Transverse colon (tissue), 4 donors: ENCODE measurements at places on chromosomes 2 and 18. TPM values are rescaled to one million over a fixed set of nuclear protein-coding genes. Genes with fewer than 3 reads are reported as not detected.

- no peak for DNase-seq
Observed at GRCh38 chr2:31810200-31810917, 200.4 kb downstream of the MEMO1 start.

- no peak for DNase-seq
Observed at GRCh38 chr2:241865957-241866789, 3.4 kb upstream of the RTP5 start.

DNA sequence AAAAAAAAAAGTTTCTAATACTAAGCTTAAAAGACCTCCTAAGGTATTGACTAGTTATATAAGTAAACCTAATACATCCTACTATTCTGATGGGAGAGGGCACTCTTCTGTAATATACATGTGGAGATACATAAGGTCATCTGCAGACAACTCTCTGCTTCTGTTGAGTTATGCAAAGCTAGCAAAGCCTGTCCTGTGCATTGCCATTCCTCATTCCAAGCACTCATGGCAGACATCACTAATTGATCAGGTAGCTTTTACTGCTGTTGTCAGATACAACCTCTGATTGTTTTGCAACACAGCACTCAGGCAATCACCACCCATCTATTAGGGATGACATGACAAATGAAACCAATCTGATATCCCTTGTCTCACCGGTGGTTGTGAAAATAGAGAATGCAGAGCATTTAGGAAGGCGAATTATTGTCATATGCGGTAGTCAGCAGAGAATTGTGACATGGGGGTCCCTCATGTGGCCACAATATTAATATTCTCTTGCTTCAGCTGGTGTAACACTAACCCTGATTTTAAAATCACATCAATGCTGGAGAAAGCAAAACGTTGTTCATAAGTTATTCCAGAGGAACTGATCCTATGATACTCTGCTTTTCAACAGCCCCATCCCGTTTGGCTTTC is 416.5 kb upstream of the GYPC start:
- DNase-seq = no peak

- no peak for DNase-seq
Observed at GRCh38 chr2:88144271-88144670, 16.4 kb upstream of the FABP1 start.

The PID1 gene
- total RNA-seq = 22.1 TPM

DNA sequence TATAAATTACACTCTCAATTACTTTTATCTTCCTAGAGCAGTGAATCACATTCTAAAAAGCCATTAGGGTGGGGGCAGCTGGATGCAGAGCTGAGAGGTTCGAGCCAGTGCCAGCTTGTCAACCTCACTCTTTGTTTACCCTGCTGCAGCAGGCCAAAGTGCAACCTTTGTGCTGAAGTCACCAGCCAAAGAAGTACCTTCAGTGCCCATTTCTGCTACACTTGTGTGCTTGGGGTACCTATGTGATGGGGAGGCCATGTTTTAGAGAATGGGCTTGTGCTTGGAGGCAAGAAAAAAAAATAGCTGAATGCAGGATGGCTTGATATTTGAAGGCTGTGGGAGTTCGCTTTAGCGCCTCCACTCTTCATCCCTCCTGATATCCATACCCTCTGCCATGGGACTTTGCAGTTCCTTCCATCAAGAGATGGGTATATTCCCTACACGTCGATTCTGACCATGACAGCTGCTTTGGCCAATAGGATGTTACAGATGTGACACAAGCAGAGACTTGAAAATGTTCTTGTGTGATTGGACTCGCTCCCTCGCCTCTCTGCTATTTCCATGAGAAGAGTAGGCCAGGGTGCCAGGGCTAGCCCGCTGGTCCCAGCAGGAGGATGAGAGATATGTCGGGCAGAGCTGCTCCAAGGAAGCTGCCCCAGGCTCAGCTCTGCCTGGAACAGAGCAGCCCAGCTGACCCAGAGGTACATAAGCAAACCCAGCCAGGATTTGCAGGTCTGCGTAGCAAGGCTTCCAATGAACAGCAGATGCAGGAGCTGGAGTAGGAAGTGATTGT is 12.7 kb upstream of the FZD5 start:
- DNase-seq = peak; percentile 69

The TANC1 gene
- total RNA-seq = 42.6 TPM

The ABCB11 gene
- 18.4 TPM for total RNA-seq
